ENCODE measurements at places on chromosomes 2 and 18.

DNA sequence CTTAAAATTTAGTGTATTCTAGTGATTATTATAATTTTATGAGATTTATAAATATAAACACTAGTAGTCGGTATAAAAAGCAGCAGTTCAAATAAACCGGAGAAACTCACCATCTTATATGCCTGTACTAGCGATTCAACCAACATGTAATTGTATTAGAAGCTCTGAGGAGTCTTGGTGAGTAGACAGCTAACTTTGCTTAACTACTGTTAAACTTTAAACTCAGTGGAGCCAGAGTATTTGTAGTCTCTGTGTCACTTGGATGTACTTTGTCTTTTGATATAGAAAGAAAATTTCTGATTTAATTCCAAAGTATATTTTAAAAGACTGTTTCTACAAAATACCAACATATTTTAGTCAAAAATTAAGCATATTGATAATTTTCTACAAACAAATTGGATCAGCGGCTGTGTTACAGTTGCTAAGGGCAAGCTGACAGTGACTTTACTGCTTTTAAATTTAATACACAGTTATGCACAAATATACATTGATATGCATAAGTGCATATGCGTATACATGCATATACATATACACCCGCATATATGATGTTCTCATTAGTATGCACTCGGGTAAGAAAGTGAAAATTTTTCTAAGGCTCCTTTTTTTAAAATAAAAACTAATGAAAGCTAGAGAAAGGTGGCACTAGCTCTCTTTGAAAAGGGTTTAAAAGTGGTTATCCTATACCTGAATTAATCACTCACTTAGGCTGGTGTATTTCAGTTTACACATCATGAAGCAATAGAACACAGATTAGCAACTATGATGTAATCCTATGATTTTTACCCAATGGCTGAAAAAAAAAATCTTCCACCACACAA, 374.5 kb downstream of the NCKAP5 start:
- no peak for DNase-seq

DNA sequence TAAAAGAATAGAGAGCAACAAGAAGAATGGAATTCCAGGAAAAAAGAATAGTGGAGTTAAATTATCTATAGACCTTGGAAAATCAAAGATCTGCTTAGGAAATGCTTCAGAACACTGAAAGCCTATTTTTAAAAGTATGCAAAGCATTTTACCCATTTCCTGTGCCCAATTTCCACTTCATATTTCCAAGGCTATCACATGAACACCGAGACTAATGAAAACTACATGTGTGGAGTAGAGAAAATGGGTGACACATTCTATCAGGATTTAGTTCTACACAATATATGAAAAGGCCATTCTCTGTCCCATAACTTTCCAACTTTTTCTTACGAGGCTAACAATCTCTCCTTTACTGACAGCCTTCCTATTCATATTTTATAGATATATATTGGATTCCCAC, 279.4 kb downstream of the CCDC178 start:
- DNase-seq, result no peak

GRCh38 chr2:144707736-144708326, 187.9 kb upstream of the ZEB2 start:
- DNase-seq, result no peak

- DNase-seq, result no peak
Measured at GRCh38 chr2:170814533-170815230, 2.0 kb upstream of the GAD1 start.

DNA sequence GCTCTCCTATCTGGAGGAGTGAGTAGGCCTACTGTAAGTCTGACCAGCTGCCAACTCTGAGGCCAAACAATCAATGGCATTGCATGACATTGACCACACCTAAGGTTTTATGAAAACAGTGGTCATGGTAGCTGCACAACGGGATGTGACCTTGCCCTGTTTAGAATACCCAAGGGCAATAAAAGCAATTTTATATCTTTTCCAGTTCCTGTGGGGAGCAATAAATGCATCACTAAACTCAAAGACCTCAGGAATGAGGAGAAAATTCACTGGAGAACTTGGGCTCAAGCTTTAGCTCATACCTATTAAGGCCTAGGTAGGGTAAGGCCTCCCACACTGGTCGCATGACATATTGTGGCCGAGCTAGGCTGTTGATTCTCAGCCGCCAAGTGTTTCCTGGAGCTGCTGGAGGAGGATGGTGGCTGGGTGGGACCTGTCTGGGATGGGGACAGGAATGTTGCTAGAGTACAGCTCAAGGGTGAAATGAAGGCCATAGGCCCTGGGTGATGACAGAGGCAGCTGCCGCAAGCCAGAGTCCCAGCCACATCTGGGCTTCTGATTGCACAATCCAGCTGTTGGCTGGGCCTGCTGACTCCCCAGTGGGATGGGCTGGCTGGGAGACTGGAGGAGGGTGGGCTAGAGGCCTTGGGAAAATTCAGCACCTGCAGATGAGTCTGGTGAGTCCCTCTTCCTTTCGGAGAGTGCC, 313.7 kb downstream of the CYP26B1 start:
- no peak for DNase-seq

GRCh38 chr18:75036917-75037688, 171.8 kb downstream of the PTGR3 start:
- DNase-seq, result no peak

- DNase-seq, result no peak
Measured at GRCh38 chr18:45621061-45621511, 5.8 kb downstream of the SLC14A2 start.

GRCh38 chr2:23347471-23348092, 37.4 kb upstream of the KLHL29 start:
- no peak for DNase-seq

DNA sequence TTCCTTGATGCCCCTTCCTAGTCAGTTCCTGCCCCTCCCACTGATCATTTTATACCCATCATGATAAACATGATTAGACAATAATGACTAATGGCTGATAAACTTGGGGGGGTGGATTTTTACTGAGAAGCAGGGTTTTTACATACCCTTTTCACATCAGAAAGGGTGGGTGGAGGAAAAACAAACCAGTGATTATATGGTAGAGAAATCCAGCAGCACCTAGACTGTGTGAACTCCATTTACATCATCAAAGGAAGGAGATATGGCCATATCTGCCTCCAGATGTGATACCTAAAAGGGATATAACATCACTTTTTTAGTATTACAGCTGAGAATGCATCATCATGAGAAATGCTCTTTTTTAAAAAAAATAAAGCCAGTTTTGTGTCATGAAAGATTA, 89.9 kb downstream of the ANKRD12 start:
- no peak for DNase-seq
